ENCODE measurements at places on chromosomes 5 and 9.

GRCh38 chr5:13218518-13218917 is 726.0 kb downstream of the DNAH5 start:
- DNase-seq: peak; percentile 21

- no peak for DNase-seq
These were observed 53.0 kb downstream of the NIM1K start for GRCh38 chr5:43244823-43245565.

GRCh38 chr9:93601666-93602065 is 25.3 kb downstream of the PHF2 start:
- DNase-seq: no peak

- no peak for DNase-seq
These were observed 8.2 kb upstream of the ZFYVE16 start for GRCh38 chr5:80399526-80400239.

All from SHP77 (cell line).